Sigmoid colon (tissue), 7 donors: ENCODE measurements at places on chromosomes 6 and 20. TPM values are rescaled to one million over a fixed set of nuclear protein-coding genes. Genes with fewer than 3 reads are reported as not detected.

DNA sequence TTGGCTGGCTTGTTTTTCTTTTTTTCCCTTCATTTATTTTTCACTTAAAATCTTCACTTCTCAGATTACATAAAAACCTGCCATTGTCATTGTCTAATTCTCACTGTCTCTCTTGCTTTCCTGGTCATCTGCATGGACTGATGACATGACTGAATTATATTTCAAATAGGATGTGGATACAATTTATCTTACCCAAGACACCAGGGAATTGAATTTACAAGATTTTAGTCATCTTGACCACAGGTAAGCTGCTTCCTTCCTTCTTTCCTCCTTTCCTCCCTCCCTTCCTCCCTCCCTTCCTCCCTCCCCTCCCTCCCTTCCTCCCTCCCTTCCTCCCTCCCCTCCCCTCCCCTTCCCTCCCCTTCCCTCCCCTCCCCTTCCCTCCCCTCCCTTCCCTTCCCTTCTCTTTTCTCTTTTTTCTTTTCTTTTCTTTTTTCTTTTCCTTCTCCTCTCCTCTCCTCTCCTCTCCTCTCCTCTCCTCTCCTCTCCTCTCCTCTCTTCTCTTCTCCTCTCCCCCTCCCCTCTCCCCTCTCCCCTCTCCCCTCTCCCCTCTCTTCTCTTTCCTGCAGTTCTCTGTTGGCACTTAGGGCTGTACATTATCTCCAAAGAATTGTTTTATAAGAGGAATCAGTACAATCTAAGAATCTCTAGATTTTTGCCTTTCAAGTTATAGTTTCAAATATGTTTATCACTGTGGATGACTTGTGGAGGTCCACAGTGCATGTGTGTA, 171.5 kb downstream of the CARMIL1 start:
- no peak for DNase-seq

DNA sequence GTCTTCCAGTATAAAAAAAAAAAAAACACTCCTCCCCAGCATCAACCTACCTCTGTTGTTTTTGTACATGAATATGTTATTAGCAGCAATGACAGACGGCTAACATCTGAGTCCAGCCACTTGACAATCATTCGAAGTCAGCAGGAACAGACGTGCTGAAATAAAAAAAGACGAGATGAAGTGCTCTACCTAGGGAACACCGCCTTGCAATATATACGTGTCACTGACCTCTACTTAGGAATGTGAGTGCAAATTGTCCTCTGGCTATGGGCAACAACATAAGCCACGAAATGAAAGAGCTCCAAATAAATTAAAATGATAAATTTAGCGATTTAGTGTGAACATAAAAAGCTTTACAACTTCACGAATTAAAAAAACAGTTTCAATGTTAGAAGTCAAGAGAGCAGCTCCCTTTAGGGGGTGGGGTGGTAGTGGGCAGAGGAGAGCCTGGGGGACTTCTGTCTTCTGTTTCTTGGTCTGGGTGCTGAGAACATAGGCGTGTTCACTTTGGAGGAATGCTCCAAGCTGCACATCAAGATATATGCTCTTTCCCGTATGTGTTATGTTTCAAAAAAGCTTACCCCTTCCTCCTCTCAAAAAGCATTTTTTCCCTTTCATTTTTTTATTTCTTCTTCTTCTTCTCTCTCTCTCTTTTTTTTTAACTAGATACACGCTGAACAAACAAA, 23.3 kb downstream of the EDN1 start:
- no peak for DNase-seq

ARFRP1 gene
- 70.2 TPM for polyA plus RNA-seq

BTNL2 gene
- not detected for polyA plus RNA-seq

MAPK13 gene
- polyA plus RNA-seq = 159 TPM

NCR2 gene
- polyA plus RNA-seq = 0.20 TPM

DNA sequence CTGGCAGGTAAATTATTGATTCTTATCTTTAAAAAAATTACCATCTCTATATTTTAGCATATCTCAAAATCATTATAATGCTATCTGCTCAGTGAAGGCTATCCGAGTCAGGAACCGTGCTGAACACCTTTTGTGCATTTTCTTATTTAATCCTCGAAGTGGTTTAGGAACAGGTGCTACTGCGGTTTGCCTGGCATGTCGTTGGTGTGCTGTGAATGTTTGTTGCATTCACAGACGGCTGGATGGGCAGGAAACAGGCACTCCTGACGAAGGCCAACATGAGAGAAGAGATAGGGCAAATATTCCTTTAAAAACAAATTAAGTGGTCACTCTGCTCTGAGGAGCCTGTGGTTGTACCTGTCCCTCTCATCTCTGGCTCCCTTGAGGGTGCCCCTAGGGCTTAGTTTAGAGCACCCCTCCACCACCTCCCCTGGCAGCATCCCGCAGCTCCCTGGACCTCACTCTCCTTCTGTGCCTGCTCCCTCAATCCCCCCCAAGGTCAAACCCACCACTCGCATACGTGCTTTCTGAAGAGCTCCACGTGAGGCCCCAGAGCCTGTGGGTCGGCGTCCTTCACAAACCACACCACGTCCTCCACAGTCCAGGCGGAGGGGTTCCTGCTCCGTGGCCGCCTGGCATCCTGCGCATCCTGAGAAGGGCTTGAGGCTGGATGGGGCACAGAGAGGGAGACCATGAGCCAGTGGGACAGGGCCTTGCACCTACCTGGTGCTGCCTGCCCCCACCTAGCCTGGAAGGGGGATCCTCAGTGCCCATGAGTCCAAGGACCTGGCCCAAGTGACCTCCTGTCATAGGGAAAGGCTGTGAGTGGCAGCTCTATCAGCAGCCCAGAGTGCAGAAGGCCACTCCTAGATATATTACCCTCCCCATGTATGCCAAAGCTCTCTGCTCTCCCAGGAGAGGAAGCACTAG, 116.5 kb downstream of the SCML4 start:
- no peak for DNase-seq

GRCh38 chr6:14143305-14143704, 25.7 kb downstream of the CD83 start:
- no peak for DNase-seq

TREM2 gene
- 4.2 TPM for polyA plus RNA-seq

DNA sequence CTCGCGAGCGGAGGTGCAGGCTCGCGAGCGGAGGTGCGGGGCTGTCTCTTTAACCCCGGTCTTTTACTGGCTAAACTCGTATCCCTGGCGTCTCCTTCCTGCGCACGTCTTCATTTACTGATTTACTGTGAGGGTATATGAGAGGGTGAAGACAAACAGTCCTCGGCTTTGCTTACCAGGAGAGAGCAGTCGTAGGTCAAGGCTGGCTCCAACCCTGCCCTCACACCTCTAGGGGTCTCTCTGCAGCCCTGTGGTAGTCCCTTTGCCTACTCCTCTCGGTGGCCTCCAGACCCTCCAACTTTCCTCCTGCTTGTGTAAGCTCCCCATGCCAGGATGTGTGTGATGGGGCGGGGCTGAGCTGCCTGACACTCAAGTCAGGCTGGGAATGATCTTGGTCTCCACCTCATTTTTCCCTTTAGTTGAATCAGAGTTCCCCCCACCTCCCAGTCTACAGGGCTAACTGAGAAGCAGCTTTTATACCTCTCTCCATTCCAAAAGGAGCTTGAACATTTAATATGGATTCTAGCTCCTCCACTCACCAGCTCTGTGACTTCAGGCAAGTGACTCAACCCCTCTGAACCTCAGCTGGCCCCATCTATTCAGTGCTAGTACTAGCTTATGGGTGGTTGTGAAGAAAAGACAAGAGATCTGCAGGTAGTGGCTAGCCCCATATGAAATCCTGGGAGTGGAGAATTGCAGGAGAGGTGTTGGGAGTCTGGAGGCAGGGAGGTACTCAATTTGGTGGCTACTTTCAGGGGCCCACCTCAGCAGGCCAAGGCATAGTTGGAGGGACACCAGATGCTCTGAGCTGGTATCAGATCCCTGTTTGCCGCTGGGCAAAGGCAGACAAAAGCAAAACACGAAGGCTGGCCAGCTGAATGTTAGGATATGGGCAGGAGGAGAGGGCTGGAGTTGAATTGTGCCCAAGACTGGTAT, 902 bp downstream of the SLC29A1 start:
- DNase-seq = peak; percentile 75
